ENCODE measurements at places on chromosomes 4 and X.

DNA sequence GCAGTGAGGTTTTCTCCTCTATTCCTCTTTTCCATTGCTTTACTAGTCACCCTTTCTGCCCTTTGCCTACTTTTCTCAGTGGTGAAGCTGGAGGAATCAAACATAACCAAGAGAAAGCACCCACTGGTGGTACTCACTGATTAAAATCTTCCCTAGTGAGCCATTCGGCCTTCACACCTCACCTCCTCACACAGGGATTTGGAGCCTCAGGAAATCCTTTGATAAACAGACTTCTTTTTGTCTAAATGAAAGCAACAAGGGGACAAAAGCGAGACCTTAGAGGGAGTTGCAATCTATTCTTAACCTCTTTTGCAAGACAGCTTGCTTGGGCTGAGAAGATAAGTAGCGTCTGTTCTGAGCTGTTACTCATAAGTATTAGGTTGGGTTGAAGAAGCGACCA is 572.6 kb downstream of the ZNF674 start:
- DNase-seq = no peak

GRCh38 chr4:32735856-32736590 is 2015.9 kb downstream of the PCDH7 start:
- DNase-seq = no peak

GRCh38 chrX:437661-438390 is 51.1 kb upstream of the PPP2R3B start:
- DNase-seq = peak; percentile 22

DNA sequence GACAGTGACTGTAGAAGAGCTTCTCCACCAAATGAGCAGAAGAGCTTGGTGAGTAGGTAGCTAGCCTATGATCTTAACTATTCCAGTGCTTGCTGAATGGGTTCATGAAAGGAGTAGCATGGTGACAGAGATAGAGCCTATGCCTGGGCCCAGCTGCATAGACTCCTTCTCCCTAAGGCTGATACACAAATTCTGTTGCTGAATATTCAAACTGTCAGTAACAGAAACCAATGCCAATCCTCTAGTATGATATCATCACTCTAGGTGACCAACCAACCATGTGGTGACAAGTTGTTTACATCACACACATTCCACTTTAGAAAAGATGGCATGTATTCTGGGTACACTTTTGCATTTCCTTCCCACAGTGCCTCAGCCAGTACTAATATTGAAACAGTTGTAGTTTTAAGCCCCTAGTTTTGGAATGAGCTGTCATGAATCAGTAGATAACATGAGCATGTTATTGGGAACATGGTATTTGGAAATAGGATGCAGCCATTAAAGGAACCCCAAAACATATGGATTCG is 103.4 kb upstream of the GRXCR1 start:
- no peak for DNase-seq

- no peak for DNase-seq
Observed at GRCh38 chr4:181350615-181351415, 892.4 kb upstream of the TENM3 start.

DNA sequence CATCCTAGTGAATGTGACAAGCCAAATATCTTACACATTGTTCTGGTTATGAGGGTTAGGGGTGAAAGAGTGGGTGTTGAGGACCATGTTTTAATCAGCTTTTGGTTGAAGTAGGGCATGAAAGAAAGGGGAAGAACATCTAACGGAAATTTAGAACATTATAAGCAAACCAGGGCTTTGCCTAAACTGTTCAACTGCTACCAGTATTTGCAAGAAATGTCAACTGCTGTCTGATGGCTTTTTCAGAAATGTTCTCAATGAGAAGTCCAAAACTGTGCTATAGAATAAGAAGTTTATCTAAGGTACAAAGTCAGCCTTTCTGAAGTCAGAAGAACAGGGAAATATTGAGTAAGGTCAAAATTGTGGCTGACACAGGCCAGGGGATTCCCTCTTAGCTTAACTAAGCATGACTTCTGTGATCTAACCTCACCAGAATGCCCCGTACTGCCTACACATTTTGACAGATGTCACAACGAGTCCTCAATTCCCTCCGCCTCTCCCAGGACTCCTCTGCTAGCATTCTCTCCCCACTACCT is 67.1 kb downstream of the DTHD1 start:
- DNase-seq = no peak

GRCh38 chr4:153403726-153404125 is 59.2 kb downstream of the MND1 start:
- no peak for DNase-seq

GRCh38 chrX:14032406-14032805 is 2.7 kb upstream of the GEMIN8 start:
- no peak for DNase-seq

- DNase-seq = no peak
Observed at GRCh38 chr4:2045518-2045951, 13.6 kb upstream of the NAT8L start.

- DNase-seq = no peak
Observed at GRCh38 chr4:103105558-103106356, 6.1 kb upstream of the BDH2 start.

- no peak for DNase-seq
Observed at GRCh38 chr4:122100508-122100907, 51.6 kb upstream of the BLTP1 start.

DNA sequence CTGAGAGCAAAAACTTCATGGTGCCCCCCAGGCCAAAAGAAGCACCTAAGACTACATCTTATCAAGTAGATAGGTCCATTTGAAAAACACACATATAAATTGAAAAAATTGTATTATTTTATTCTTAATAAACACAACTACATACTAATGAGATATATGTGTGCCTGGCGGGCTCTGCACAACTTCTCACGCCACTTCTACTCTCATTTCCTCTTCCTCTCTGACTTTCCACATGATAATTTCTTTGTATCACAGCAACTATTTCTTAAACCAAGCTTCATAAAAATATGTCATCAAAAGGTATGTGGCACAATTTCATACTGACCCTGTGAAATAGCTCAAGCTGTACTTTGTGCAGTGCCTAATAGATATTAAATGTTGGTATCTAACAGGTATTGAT is 10.7 kb upstream of the NPY2R start:
- no peak for DNase-seq

DNA sequence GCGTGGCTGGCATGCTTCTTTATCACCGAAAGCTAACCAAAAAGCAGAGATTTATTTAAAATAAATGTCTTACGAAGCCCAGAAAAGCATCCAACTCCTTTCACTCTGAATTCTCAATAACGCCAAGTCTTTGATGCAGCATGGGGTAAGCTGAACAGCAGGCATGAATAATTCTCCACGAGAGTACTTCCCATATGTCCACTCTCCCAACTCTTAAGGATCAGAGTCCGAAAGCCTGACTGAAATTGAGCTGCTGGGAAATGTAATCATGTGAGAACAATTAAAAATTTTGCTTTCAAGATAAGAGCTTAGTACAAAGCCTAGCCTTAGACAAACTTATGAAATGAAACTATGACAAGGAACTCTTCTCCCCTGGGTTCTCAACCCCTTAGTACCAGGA is 7.5 kb upstream of the SLC39A8 start:
- DNase-seq = no peak

GRCh38 chrX:143486105-143486504 is 31.2 kb downstream of the SPANXN3 start:
- DNase-seq = no peak

- DNase-seq = no peak
Observed at GRCh38 chr4:4395849-4396627, 9.1 kb downstream of the NSG1 start.

DNA sequence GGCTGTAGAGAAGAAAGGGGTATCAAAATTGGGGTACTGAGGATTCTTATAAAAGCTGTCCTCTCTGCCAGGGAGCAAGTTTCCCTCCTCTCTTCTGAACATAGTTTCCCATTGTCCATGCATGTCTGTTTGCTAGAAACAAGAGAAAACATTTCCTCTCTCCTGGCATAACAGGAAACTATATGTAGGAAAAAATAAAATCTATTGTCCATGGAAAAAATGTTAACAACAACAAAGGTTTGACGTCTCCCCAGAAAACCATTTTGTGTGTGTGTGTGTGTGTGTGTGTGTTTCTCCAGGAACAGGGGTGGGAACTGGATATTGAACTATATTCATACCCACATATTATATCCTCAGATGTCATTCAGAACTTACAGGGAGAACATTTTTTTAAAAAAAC is 107.2 kb downstream of the GASK1B start:
- DNase-seq = no peak

GRCh38 chrX:133676344-133677122 is 261.2 kb upstream of the GPC4 start:
- peak; percentile 4 for DNase-seq

DNA sequence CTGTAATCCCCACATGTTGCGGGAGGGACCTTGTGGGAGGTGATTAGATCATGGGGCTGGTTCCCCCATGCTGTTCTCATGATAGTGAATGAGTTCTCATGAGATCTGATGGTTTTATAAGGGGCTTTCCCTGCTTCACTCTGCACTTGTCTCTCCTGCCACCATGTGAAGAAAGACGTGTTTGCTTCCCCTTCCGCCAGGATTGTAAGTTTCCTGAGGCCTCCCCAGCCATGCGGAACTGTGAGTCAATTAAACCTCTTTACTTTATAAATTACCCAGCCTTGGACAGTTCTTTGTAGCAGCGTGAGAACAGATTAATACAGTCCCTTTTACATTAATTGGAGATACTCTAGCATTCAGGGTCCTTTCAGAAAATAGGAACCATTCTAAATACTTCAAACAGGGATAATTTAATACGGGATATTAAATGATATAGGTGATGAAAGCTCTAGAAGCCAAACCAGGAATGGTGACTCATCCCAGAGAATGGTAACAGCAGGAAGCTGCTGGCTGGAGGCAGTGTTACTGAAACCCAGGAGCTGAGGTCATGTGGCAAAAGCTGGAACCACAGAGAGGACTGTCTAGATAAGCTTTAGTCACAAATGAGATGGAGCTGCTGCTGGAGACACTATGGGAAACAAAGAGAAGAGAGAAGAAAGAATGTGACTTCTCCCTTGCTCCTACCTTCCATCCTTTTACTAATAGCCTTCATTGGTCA is 57.3 kb downstream of the GSTCD start:
- peak; percentile 68 for DNase-seq

DNA sequence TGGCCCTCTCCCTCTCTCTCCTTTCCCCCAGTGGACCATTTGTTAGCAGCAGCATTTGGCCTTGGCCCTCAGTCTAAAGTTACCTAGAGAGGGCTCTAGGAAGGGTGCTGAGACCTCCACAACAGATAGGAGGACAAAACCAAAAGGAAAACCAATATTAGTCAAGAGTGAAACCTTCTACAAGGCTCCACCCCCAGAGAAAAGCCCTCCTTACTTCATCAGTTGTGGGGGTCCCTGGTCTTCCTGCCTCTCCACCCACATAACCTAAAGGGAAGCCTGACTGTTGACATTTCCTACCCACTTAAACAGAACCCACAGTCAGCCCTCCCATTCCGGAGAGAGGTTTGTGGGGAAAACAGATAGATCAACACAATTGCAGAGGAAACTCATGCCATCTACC is 4.7 kb upstream of the CD40LG start:
- DNase-seq = no peak

DNA sequence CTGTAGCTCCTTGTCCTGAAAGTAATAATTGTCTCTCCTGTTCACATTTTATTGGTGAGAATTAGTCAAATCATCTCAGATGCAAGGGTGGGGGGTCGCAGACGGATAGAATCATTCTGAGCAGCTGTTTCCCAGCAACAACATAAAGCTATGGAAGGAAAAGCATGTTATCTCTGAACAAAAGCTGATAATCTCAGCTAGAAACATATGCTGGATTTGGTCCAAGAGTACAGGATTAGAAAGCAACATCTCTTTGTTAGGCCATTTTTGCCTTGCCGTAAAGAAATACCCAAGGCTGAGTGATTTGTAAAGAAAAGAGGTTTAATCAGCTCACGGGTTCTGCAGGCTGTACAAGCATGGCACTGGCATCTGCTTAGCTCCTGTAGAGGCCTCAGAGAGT is 472.8 kb upstream of the BOD1L1 start:
- DNase-seq = no peak

DNA sequence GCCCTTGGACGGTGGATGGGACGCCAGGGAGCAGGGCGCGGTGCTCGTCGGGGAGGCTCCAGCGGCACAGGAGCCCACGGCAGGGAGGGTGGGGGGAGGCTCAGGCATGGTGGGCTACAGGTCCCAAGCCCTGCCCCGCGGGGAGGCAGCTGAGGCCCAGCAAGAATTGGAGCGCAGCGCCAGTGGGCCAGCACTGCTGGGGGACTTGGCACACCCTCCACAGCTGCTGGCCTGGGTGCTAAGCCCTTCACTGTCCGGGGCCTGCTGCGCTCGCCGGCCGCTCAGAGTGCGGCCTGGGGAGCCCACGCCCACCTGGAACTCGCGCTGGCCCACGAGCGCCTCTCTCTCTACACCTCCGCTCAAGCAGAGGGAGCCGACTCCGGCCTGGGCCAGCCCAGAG is 8.6 kb downstream of the CD38 start:
- DNase-seq = no peak

GRCh38 chr4:102734591-102735385 is 26.0 kb downstream of the MANBA start:
- DNase-seq = no peak

DNA sequence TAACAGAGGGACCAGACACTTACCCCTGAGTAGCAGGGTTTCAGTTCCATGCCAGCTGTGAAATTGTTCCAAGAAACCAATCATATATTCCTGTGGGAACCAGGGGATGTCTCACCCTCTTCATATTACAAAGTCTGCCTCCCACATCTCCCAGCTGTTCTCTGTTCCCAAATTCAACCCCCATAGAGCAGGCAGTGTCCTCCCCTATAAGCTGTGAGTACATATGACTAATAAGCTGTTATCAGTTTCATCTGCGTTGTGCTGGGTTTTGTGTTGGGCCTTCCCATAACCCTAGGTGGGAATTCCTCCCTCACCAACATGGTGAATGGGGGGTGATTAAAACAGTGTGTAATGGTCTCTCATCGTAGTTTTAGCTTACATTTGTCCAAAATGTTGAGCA is 41.0 kb downstream of the CEP44 start:
- no peak for DNase-seq

- DNase-seq = no peak
Observed at GRCh38 chrX:18172970-18173369, 47.7 kb downstream of the BEND2 start.

DNA sequence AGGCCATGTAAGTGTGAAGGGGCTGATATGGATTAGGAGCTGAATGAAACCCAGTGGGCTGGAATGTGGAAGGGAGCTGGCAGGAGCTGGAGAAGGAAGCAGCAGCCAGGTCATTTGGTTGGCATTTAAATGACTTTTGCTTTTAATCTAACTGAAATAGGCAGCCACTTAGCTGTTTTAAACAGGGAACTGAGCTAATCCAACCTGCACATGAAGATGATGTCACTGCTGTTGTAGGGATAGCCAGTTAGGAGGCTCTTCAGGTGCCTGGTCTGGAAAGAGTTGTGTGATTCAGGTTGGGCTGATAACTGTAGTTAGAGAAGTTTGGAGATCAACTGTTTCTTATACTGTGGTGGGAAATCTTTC is 122.4 kb downstream of the PALLD start:
- DNase-seq = no peak

DNA sequence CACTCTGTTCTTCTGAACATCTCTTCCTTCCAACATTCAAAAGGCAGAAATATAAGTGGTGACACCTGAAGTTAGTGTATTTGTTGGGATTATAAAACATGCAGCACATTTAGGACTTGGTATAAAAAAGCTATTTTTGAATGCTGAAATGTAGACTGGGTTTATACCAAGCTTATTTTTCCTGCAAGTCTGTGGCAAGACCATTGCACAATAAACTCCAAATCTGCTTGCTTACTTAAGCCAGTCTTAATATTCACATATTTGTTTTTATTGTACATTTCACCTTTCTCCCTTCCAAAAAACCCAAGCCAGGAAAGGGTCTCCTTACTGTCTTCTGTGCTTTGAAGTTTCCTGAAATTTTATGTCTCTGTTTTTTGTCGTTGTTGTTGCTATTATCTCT is 63.7 kb downstream of the FHIP1A start:
- DNase-seq = no peak

- no peak for DNase-seq
Observed at GRCh38 chr4:112651641-112652040, 14.7 kb downstream of the LARP7 start.

Data from urothelium cell line (cell line).